ENCODE measurements at places on chromosomes 5 and 9.

- DNase-seq: peak; percentile 86
These were observed at the start of gene DELE1 for GRCh38 chr5:141923448-141924313. Gene DELE1, plus strand, starts transcription at chr5:141923871. Its CDS starts 71 bp downstream, at chr5:141923942.

GRCh38 chr5:10579536-10580521, 16.0 kb downstream of the ANKRD33B start:
- no peak for DNase-seq

GRCh38 chr9:108869092-108869725, 7.1 kb downstream of the ACTL7A start:
- no peak for DNase-seq

GRCh38 chr9:115413766-115414382, 295.9 kb upstream of the TNC start:
- DNase-seq: no peak

- no peak for DNase-seq
These were observed 122.8 kb downstream of the ENC1 start for GRCh38 chr5:74517700-74518099.

DNA sequence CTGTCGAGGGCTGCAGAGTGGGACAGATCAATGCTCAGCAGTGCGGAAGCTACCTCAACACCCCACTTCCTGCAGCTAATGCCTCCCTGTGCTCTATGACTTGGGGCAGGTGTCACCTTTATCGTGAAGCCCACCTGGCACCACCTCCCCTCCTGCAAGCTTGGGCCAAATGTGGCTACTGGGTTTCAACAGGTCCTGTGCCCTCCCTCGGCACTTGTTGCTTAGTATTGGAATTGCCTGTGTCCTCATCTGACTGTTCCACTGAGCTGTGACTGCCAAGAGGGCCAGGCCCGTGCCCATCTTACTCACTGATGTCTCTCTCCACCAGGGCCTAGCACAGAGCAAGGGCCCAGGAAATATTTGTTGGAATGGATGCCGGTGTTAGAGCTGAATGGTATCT, 9.4 kb downstream of the SLC27A4 start:
- no peak for DNase-seq

DNA sequence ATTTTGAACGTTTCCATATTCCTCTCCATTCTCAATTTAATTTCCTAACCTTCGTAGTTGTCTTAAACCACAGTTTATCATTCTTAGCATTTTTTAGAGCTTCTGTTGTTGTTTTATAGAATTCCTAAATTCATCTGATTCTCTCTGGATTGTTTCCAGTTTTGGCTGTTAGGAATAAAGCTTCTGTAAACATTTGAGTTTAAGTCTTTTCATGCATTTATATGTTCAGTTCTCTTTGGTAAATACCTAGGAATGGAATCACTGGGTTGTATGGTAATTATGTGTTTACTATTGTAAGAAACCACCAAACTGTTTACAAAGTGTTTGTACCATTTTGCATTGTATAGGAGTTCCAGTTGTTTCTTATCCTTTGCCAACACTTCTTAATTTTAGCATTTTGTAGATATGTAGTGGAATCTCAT, 29.7 kb downstream of the GPR21 start:
- no peak for DNase-seq

- DNase-seq: no peak
These were observed 14.0 kb upstream of the TNIP1 start for GRCh38 chr5:151094852-151095245.

DNA sequence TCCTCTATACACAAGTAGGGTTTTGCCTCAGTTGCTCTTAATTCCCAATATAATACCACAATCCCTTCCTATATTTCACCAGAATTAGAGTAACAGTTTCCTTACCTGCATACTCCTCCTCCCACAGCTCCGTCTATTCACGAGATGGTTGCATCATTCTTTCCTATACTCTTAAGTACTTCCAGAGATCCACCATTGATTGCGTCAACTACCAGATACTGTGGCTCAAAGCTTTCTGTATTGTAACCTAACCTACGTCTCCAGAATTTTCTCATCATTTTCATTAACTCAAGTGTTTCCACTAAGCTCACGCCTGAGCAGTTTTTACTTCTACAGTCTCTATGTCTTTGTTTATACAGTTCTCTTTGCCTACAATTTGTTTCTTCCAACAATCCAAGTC, 31.2 kb upstream of the MINAR2 start:
- no peak for DNase-seq

- DNase-seq: no peak
These were observed 2.0 kb downstream of the KLHL3 start for GRCh38 chr5:137733922-137734321.

DNA sequence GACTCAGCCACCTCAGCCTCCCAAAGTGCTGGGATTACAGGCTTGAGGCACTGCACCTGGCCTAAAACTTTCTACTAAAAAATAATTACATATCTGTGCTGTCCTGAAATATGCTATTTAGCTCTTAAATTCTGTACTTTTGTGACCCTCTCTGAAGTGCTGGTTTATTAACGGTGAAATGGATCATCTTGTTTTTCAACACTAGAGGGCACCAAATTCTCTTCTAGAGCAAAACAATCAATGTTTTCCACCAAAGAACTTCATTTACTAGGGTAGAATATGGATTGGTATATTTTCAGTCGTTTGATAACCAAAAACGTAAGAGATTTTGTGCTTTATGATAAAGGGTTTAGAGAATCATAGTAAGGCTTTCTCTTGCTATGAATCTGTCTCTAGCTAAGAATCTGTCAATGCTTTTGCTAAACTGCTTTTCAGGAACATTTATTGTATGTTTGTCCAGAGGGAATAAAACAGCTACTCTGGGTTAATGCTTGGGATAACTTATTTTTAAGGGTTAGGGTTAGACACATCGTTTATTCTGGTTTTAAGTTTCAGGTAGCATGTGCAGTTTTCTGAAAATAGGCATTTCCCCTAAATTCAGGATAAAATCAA, 63.6 kb downstream of the RNF180 start:
- DNase-seq: no peak

DNA sequence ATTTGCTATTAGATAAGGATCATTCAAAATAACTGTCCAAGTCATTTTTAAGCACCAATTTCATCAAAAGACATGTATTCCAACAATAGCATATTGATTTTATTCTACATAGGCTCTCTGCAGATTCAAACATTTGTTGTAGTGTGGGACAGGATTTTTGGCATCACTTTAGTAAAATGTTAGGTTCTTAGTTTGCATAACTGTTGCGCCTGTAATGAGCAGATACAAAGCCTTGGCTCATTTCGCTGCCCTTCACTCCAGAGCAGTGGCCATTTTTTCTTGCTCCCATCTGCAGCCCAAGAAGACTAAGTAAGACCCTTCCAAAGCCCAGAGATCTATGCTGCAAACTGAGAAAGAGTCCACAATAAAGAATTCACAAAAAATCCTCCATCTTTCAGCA, 446.0 kb upstream of the MPDZ start:
- DNase-seq: no peak

DNA sequence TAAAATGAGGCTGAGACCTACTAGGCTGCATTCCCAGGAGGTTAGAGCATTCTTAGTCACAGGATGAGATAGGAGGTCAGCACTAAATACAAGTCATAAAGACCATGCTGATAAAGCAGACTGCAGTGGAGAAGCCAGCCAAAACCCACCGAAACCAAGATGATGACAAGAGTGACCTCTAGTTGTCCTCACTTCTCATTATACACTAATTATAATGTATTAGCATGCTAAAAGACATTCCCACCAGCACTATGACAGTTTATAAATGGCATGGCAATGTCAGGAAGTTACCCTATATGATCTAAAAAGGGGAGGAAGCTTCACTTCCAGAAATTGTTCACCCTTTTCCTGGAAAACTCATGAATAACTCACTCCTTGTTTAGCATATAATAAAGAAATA, 88.6 kb downstream of the PLPPR1 start:
- no peak for DNase-seq

GRCh38 chr5:9337928-9338595, 207.8 kb downstream of the SEMA5A start:
- DNase-seq: no peak

GRCh38 chr9:134677743-134678142, 36.1 kb downstream of the COL5A1 start:
- DNase-seq: no peak

DNA sequence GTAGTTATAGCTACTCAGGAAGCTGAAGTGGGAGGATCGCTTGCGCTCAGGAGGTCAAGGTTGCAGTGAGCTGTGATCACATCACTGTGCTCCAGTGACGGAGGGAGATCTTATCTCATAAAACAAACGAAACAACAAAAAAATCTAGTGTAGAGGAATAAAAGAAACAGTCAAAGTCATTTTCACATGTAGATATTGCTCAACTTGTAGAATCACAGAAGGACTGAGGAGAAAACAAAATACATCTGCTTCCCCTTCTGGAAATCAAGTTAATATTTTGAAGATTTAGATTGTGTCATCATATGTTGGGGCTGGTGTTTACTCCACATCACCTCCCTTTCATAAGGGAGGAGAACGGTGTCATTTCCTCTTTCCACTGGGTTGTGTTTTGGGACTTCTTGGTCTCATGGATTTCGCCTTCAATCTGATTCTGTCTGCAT, 8.2 kb upstream of the SLC46A2 start:
- DNase-seq: no peak

- DNase-seq: no peak
These were observed 106.2 kb downstream of the ADAMTSL1 start for GRCh38 chr9:18580151-18580550.

DNA sequence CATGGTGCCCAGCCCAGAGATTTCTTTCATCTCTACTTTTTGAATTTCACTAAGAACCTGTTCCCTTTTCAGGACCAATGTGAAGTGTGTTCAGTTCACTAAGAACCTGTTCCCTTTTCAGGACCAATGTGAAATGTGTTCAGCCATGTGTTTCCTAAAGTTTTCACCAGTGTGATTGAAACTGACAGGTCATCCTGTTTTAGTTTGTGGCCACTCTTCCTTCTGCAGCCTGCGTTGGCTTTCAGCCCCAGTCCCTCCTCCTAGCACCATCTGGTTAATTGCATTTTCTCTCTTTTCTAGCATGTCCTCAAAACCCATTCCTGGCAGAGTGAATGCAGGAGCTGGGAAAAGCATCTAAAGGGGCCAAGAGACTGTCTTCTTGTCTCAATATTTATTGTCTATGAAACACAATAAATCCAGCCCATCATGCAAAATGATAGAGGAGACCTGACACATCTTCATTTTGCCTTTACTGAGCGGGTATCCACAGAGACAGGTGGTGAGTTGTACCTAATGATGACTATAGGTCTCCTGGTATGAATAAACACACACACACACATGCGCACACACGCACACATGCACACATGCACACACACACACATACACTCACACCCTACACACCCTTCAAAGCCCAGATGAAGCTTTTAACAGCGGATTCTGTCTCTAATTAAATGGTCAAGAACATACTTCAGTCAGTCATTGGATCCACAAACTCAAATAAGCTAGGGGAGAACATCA, 6.1 kb upstream of the PANK3 start:
- no peak for DNase-seq

GRCh38 chr9:89781838-89782540, 177.2 kb downstream of the GADD45G start:
- DNase-seq: no peak

- no peak for DNase-seq
These were observed 75.0 kb downstream of the TTC39B start for GRCh38 chr9:15231788-15232635.

- no peak for DNase-seq
These were observed 66.1 kb downstream of the PTPDC1 start for GRCh38 chr9:94150279-94150828.

GRCh38 chr5:80837679-80838078, 122.5 kb upstream of the RASGRF2 start:
- no peak for DNase-seq

GRCh38 chr5:151617841-151618710, 26.9 kb upstream of the FAT2 start:
- DNase-seq: no peak

GRCh38 chr9:131773911-131774379, 34.1 kb upstream of the RAPGEF1 start:
- no peak for DNase-seq

DNA sequence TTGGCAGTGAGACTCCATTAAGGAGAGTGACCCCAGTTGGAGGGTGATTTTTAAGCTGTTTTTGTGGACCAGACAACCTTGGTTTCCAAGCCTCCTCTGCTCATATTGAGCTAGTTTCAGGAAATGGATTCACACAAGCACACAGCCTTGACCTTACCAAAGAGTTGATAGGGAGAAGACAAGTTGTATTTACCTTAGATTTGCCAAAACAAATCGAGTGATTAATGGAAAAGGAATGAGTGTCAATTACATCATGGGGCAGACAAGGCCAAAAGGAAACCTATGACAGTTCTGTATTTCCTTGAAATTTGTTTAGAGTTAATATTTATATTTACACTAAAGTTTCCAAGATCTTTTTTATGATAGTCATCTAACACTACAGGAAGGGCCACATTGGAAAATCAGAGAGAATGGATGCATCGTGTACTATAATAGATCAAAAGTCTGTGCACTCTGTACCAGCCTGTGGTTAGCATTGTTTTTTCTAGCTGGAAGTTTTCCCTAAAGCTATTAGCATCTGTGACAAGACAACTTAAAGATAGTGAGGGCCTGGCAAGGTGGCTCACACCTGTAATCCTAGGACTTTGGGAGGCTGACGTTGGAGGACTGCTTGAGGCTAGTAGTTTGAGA, 86.0 kb upstream of the FER start:
- DNase-seq: no peak

DNA sequence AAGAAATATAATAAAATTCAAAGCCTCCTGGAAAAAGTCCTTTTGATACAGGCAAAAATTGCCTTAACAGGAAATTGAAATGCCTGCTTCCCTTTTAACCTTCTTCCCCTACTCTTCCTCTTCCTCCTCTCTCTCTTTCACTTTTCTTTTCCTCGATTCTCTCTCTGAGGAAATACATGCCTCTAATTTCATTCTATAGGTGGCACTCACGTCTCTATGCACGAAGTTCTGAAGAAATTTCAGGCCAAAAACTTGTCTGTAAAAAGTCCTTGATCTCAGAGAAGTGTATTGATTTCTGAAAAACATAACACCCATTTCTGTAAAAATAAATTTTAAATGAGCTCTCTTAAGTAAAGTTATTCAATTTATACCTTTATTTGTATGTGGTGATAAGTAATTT, 371.7 kb upstream of the IRX4 start:
- no peak for DNase-seq

GRCh38 chr9:95031711-95032461, 285.6 kb downstream of the FANCC start:
- no peak for DNase-seq

DNA sequence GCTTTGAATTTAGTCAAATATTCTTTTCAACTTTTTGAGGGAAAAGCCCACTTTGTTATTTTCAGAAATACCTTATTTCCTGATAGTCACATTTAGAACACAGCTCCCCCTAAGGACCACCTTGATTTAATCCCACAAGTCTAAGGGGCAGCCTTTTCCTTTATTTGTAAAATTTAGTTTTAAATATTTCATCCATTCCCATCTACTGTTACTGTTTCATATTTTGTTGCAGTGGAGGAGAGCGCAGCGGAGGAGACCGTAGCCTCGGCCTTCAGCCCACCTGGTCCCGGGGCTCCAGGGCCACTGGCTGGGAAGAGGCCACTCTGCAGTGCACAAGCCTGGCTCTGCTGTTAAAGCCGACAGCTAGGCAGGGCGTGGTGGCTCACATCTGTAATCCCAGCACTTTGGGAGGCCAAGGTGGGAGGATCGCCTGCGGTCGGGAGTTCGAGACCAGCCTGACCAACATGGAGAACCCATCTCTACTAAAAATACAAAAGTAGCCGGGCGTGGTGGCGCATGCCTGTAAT, 19.6 kb downstream of the LPCAT1 start:
- no peak for DNase-seq

Measured in thoracic aorta (tissue), 2 donors.